CD4-positive, alpha-beta T cell treated with Interleukin-17A for 4 hours (primary cell): ENCODE measurements at places on chromosomes 5 and 9.

GRCh38 chr5:148739524-148739923 lies 85.2 kb upstream of the HTR4 start:
- DNase-seq = no peak

- DNase-seq = no peak
Measured at GRCh38 chr5:141889282-141889871, 11.2 kb upstream of the PCDH1 start.

DNA sequence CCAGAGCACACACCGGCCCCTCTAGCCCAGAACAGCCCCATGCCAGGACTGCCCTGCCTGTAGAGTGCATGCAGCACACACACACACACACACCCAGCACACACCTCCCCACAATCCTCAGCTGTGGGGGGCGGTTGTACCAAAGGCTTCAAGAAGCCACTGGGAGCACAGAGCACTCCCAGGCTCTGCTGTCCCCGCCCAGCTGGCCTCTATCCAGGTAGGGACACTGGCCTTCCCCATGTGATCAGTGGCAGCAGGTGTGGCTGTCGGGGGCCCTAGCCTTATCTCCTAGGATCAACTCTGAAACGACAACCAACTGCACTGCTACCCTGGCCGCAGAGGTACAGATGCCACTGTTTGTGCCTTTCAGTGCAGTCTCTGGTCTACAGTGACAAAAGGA lies 2.0 kb downstream of the ANAPC2 start:
- DNase-seq = no peak

- DNase-seq = no peak
Measured at GRCh38 chr9:91766315-91767069, 183.5 kb downstream of the ROR2 start.

GRCh38 chr5:17143335-17143734 lies 74.1 kb upstream of the BASP1 start:
- DNase-seq = no peak

GRCh38 chr5:58406394-58406793 lies 53.5 kb downstream of the PLK2 start:
- DNase-seq = no peak

- no peak for DNase-seq
Measured at GRCh38 chr5:135461481-135462151, 9.5 kb upstream of the TIFAB start.

GRCh38 chr5:151949701-151950308 lies 25.2 kb upstream of the GLRA1 start:
- no peak for DNase-seq

- no peak for DNase-seq
Measured at GRCh38 chr5:14675865-14676300, 11.4 kb downstream of the OTULIN start.

- DNase-seq = no peak
Measured at GRCh38 chr9:83197591-83197990, 134.6 kb upstream of the RASEF start.

DNA sequence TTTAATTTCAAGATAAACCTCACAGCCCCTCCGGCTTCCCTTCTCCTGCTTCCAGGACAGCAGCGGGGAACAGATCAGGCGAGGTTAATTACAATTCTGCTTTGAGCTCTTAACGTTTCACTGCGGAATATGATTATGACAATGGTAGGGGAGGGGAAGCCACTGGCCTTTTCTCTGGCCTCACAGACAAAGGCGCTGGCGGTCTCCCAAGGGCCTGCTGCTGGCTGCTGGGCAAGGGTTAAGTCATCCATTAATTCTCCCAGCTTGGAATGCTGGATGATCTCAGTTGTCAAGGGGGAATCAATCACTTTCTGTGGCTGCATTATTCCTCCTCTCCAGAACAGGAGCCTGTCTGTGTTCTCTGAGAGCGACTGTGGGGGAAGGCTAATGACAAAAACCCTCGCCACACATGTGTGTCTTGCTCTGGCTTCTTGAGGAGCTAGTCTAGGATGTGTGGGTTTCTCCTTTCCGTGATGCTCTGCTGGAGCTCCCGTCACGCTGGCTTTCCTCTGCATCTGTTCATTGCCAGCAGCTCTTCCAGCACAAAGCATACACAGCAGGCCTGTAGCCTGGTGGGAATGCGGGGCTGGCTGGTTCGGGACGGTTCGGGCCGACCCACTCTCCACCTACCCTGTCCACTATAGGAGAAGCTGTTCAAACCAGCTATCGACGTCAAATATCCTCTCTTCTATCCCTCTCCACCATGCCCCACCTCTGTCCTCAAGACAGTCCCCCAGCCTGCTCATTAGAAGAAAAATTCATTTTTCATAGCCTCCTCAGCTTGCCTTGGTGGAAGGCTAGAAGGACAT lies 82.8 kb downstream of the DCP2 start:
- no peak for DNase-seq

DNA sequence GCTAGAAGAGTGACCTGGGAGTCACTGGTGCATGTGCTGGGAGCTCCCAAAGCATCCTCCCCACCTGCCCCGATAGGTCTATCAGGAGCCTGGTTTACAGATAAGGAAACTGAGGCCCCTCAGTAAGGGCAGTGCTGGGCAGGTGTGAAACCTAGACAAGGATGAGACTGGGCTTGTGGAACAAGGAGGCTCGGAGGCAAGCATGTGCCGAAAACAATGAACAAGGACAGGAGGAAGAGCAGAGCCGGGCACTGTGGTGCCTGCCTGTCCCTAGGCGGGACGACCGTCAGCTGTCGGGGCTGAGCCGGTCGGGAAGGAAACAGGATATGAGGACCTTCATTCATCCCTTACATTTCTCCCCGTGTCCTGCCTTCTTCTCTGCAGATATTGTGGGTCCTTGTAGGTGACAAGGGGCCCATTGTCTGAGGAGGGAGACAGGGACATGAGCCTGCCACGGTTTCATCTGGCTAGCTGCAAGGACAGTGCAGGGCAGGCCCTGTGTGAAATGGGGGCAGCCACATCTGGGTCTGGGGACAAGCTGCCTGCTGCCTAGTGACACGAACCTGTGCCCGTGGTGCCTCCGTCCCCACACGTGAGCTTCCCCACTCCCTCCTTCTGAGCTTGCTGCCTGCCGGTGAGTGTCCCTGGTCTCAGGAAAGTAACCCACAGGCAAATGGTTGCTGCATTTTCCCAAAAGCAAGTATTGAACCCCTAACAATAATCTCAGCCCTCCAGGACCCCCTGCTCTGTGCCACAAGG lies 18.6 kb downstream of the FGD3 start:
- peak; percentile 56 for DNase-seq

DNA sequence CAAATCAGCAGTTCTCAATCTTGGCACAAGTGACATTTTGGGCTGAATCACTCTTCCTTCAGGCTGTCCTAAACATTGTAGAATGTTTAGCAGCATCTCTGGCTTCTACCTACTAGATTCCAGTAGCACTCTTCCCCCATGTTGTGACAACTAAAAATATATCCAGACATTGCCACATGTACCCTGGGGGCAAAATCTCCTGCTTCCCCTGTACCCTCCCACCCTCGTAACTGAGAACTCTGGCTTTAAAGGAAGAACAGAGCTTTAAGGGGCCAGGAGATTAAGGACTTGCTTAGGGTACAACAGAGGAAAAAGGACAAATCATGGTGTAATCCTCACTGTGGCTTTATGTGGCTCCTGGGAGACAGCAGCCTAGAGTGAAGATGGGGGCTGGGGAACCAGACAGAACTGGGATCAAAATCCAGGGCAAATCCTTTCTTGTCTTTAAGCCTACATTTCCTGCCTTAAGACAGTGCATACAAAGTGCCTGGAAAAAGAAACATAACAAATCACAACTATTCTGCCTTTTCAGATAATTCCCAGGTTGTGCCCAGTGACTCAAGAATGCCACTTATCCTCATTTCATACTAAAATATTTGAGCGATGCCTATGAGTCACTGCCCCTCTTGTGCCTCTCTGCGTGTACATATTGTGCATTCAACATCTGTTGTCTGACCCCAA lies 109.3 kb downstream of the DAPK1 start:
- DNase-seq = no peak

DNA sequence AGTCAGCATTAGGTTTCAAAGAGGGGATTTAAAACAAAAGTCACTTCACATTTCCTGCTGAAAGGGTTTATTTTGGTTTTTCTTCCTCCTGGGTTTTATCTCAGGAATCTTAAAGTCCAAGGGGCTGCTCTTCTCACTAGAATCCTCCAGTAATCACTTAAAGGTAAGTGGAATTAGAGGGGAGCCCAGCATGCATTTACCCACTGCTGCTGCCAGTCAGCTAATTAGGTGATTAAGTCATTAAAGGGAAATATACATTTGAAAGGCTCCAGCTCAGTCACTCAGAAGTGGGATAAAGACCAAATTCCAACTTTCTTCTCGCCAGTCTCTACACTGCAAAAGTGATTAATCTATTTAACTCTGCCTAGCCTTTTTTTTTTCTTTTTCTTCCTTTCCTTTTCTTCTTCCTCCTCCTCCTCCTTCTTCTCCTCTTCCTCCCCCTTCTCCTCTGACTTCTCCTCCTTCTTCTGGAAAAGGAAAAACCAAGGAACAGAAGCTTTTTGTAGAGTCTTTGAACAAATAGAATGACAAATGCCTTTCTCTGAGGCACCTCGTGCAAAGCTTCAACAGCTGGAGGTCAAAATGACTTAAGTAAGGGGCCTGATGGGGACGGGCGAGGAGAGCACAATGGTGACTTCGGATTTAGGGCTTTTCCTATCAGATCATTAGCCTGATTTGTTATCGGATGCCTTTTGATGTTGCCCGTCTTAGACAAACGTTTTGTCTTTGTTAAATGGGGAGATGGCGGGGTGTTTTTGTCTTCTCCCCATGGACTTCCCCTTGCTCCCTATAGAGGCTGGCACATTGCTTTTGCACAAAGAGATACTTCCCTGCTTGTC lies 617.6 kb downstream of the IRX1 start:
- no peak for DNase-seq

GRCh38 chr9:136686534-136686793 lies 793 bp downstream of the AGPAT2 start:
- DNase-seq = no peak

DNA sequence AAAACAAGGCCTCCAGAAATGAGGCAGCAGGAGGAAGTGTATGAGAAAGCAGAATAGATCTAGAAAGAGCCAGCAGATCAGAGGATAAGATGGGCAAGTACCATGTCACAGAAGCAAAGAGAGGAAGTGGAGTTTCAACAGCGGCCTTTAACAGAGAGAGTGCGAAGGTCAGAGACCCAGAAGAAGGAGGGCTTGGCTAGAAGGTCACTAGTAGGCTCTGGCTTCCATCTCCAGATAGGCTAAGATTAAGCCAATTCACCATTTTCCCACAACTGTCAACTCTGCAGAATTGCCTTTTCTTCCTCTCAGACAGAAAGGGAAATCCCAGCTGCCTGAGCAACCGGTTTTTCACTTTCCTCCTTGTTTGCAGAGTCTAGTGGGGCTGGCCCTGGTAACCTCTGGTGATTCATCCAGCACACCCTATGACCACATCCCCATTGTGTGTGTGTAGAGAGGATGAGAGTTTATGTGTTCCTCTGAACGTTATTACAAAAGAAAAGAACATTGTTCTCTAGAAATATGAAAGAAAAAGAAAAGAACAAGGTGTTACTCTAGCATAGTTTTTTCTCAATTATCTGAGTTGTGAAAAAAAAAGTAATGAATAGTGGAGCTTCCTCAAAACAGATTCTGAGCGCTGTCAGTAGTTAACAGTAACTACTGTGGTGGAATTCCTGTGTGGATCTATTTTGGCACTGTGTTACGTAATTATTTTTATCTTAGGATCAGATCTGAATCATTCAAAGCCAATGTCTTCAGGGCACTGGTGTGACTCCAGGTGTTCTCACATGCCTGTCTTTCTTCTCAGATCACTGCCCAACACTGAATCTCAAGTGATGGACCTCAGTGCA lies 220.4 kb downstream of the ARRDC3 start:
- DNase-seq = peak; percentile 31

GRCh38 chr9:127937056-127937387 lies 632 bp downstream of the DPM2 start:
- DNase-seq = no peak

GRCh38 chr9:137383784-137384756 lies 38.9 kb downstream of the EXD3 start:
- no peak for DNase-seq

DNA sequence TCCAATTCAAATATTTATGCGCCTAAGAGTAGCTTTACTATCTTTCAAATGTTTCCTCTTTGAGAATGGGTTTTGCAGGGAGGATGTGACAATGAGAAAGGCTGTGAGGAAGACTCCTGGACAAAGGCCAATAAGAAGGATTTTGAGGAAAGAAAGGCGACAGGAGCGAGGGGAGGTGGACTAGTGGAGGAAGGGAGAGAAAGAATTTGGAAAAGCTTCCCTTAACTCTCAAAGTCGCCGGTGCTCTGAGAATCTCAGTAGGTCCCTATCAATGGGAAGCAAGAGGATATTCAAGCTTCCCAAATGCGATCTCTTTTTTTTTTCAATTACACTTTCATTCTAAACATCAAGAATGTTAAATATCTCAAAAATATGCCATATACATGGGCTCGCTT lies 2.8 kb upstream of the CDC20B start:
- no peak for DNase-seq

DNA sequence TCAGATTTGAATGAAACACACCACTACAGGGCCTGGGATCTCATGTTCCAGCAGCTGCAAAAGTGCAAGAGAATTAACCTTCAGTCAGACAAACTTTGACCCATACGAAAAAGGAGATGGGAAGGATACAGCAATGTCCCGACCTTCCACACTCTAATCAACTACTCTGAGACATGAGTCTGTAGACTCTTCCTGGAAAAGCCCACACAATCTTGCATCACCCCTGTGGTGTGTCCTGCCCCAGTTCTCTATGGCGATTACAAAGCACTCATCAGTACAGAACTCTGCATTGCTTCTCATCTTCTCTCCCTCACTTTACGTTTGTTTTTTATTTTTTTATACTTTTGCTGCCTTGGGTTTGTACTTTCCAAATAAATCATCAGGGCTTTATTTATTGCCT lies 241.0 kb upstream of the KIF2A start:
- no peak for DNase-seq

DNA sequence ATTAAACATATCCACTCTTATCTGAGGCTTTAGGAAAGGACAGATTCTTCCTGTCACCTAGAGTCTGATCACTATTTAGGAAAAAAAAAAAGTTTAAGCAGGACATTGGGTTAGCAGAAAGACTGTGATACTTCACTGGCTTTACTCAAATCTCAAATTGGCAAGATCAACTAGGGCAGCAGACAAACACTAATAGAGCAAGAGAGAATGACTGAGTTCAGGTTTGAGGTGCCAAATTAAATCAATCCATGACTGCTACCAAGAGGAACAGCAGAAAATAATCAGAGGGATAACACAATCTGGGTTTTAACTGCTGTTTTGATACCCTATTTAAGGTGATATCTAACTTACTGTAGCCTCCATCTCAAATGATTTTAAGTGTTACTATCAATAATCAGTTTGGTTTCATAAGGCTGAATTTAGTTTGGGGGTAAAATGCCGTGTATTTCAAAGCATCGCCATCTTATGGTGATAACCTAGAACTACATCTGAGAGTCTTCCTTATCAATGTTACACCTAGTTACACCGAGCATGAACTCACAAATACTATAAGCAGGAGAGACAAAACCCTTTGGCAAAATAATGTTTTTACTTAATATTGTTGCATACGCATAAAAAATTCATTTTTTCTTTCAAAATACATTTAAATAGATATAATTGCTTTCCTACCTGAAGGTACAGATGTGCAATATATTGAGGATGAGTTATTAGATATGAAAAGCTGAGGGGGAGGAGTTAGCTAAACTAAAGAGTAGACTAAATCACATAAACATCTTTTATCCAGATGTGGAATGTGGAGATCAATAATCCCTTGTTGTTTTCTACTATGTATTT lies 286.4 kb upstream of the CDH12 start:
- no peak for DNase-seq
